HFFc6 (cell line): ENCODE measurements at places on chromosomes 6 and 20. TPM values are rescaled to one million over a fixed set of nuclear protein-coding genes. Genes with fewer than 3 reads are reported as not detected.

The SERINC1 gene
- total RNA-seq: 168 to 209 TPM (median 208 TPM) in 3 replicates

- H3K4me3 ChIP-seq: no peak overlapping the region
- no peak for DNase-seq
- H3K27me3 ChIP-seq: no peaks in the 10 kb centered on the region
- no peaks in the 10 kb centered on the region for H3K36me3 ChIP-seq
These were observed 207.5 kb downstream of the SMOC2 start for GRCh38 chr6:168648240-168649125.

The ACSS2 gene
- total RNA-seq: 13.2 and 16.2 TPM in 2 replicates

DNA sequence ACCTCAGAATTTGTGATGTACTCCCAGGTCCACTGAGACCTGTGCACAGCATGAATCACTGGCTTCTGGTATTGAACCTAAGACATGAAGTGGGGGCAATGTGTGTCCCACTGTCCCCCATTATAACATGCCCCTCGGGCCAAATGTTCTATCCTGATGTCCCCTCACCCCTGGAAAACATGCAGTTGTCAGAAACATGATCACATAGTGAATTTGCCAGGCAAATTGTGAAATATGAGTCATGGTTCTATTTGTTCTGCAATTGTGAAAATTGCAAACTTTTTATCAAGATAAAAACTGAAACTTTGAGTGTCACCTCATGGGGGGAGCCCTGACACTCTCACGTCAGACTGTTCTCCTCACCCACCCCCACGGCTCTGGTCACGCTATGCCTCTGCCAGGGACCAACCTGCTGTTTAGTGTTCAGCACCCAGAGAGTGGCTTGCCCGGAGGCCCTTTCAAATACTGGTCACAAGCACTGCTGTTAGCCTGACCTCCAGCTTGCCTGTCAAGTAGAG, 305.3 kb downstream of the CLIC5 start:
- peaks cover 40% of the 10 kb centered on the region for H3K4me1 ChIP-seq
- DNase-seq: peak; percentile 9
- H3K4me3 ChIP-seq: no peak overlapping the region; the same call in 1 of the 2 replicates
- peak overlapping the region; percentile 2; the same call in 1 of the 2 replicates for H3K27ac ChIP-seq

The TAAR1 gene
- not detected in 3 replicates for total RNA-seq
